ENCODE measurements at places on chromosomes 4 and X. TPM values are rescaled to one million over a fixed set of nuclear protein-coding genes. Genes with fewer than 3 reads are reported as not detected.

PPBP gene
- not detected for total RNA-seq

TRPC5OS gene
- total RNA-seq: not detected

TEX13B gene
- not detected for total RNA-seq

SPANXC gene
- 11.7 TPM for total RNA-seq

JADE1 gene
- 21.8 TPM for total RNA-seq

GATB gene
- total RNA-seq: 16.5 TPM

LRP2BP gene
- total RNA-seq: 0.24 TPM

OCRL gene
- 10.1 TPM for total RNA-seq

DOK7 gene
- 1.2 TPM for total RNA-seq

UGT2B11 gene
- total RNA-seq: not detected

UCP1 gene
- not detected for total RNA-seq

SPRY1 gene
- total RNA-seq: 14.6 TPM

AR gene
- total RNA-seq: 3.4 TPM

CFAP99 gene
- not detected for total RNA-seq

HTR2C gene
- not detected for total RNA-seq

MAGED4B gene
- 0.87 TPM for total RNA-seq

HDX gene
- total RNA-seq: 1.2 TPM

FRMPD3 gene
- not detected for total RNA-seq

TIMM8A gene
- total RNA-seq: 6.6 TPM

RHOXF1 gene
- total RNA-seq: not detected

SMIM10 gene
- not detected for total RNA-seq

REELD1 gene
- not detected for total RNA-seq

RAB33A gene
- not detected for total RNA-seq

NRK gene
- not detected for total RNA-seq

PABPC5 gene
- total RNA-seq: 1.2 TPM

Measured in A375 (cell line).